ENCODE measurements at places on chromosomes 16 and 17.

- no peak for DNase-seq
Observed at GRCh38 chr16:49644145-49644463, 211.8 kb downstream of the ZNF423 start.

- peak; percentile 33 for DNase-seq
Observed at GRCh38 chr17:63140255-63140654, 174.2 kb downstream of the TANC2 start.

DNA sequence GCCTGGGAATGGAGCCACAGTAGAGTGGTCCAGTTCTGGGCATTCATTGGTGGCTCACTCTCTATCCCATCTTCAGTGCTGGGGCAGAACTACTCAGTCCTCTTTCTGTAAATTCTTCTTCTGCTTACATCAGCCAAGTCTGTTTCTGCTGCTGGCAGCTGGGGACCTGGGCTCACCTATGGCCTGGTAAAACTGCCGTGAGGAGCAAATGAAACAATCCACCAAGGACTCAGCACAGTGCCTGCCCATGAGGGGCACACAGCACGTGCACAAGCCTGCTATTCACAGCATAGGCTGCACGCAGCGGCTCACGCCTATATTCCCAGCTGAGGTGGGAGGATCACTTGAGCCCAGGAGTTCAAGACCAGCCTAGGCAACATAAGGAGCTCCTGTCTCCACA, 30.9 kb upstream of the SNN start:
- no peak for DNase-seq

DNA sequence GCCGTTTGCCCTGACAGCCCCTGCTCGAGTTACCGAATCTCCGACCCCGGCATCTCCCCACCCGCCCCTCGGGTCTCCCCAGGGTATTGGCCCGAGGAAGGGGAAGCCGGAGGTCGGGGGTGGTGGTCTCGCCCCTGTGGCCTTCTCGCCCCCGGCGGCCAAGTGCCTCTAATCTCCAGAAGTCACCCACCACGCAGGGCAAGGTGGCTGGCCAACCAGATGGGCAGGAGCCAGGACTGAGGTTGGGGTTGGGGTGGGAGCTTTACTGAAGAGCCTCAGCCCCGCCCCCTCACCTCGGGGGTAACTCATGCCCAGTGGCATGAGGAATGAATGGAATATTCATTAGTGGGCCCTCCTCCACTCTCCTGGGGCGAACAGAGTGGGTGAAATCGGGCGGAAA, 637 bp downstream of the DHRS11 start:
- no peak for DNase-seq

- DNase-seq = no peak
Observed at GRCh38 chr16:70391881-70392481, 45.3 kb downstream of the DDX19A start.

DNA sequence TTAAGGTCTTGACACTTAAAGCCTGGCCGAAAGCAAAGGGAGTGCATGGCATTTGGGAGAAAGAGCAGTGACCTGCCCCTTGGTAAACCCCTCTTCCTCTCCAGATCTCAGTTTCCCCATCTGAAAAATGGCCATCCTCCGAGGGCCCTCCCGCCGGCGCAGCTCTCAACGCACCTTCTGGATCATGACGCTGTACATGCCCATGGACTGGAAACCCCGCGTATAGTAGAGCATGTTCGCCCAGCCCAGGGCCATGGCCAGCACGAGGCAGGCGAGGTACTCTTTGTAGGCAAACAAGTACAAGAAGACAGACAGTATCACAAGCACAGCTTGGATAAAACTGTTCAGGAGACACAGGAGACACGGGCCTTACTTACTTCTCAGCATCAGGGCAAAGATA, 33.6 kb downstream of the TRPV3 start:
- no peak for DNase-seq

DNA sequence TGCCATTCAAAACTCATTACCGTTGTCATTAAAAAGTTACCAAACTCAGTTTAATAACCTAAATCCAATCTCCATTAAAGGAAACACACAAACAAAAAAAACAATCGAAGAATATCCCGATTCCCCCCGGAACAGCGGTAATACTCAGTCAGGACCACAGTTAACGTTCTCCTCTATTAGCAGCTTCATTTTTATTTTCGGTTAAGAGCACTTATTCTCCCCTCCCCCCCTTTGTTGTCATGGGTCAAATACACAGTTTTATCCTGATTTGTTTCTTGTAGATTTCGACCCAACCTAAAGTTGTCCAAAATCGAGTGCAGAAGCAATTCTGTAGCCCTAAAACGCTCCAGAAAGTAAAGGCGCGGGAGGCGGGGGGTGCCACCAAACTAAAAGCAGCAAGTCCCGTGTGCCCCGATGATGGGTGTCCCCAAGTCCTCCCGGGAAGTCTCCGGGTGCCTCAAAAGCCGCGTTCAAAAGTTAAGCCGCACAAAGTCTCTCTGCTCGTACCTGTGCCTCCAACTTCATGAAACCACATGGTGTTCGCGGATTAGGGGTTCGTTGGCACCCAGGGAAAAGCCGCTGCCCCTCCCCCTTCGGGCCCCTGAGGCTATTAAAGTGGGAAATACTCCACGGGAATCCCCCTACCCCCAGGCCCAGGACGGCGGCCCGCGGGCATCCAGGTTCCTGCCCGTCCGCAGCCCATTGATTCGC, 996 bp downstream of the SUMO2 start:
- peak; percentile 61 for DNase-seq

GRCh38 chr17:47831934-47832327, 461 bp downstream of the LRRC46 start:
- DNase-seq = no peak

DNA sequence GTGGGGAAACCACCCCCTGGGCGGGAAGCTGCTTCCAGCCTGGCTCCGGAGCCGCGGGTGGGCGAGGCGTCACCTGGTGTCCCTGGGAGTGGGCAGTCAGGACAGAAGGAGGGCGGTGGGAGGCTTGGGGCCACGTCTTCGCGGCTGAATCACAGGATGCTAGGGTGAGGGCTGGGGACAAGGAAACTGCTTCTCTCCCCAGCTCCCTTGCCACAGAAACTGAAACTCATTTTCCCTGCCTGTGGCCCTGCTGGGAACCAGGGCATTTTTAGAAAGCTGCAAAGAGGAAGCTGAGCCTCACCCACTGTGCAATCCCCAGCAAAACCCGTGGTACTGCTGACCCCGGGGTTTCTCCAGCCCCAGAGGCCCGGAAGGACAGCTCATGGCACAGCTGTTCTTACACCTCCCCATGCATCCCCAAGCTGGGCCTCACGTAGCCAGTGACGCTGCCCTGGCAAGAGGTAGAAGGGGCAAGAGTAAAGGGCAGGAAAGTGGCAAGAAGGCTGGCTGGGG, 8.2 kb downstream of the RHBDF2 start:
- peak; percentile 63 for DNase-seq

GRCh38 chr16:77574867-77575624, 140.2 kb upstream of the ADAMTS18 start:
- no peak for DNase-seq

DNA sequence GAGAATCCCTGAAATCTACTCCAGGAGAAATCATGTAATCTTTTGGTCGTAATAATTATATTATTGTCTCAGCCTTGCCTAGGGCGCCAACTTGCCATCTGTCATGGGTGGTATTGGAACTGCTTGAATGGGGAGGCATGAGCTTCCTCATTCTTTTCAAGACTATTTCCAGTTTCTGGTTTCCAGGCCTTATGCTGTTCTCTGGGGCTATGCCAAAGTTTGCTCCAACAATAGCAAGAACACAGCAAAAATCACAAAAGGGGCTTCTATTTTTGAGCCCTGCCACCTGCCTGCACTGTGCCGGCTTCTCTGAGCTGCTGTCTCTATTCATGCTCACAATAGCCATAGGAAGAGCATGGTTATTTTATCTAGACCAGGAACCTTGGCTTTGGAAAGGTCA, 111.7 kb downstream of the SPECC1 start:
- no peak for DNase-seq

DNA sequence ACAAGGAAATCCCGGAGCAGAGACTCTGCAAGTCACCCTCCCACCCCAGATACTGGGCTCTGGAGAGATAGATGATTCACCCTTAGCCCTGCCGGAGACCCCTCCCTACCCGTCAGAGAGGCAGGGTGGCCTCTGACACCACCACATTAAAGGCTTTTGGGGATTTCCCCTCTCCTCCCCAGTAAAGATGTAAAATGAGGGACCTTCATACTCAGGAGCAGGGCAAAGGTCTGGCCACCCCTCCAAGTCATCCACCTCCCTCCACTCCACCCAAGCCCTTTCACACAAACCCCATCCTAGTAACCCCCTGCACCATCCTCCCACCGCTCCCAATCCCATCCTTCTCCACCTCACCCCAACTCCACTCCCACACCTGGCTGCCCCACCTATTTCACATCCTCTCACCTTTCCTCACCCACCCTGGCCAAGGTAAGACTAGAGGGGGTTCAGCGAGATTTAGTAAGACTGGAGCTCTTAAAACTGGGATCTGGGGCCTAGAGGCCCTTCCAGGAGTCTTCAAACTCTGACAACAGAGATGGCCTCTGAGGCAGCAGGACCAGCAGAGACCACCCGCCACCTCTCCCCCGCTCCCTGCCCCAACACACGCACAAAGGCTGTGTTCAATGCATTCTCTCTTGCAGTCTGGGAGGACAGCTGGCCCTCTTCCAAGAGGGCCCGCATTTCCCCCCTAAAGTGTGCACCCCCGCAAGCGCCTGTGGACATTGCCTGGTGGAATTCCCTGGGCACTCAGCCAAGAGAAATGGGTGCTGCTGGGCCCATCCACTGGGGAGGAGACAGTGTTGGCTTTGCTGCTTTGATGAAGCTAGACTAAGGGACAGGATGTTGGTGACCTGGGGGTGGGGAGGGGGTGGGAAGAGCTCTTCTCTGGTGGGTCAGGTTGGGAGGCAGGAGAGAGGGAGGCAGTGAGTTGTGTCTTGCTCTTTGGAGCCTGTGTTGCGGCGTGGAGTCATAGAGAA, 1.1 kb downstream of the ABAT start:
- no peak for DNase-seq

DNA sequence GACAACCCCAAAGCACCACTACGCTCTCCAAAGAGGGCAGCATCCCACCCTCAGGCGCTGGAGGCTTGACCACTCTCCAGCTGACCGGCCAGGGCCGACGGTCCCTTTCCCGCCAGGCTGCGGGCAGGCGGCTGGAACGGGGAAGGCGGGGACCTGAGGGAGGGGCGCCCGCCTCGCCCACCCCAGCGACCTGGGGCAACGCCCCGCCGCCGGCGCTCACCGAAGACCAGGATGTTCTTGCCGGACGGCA, 431 bp downstream of the DYNC1LI2 start:
- no peak for DNase-seq

DNA sequence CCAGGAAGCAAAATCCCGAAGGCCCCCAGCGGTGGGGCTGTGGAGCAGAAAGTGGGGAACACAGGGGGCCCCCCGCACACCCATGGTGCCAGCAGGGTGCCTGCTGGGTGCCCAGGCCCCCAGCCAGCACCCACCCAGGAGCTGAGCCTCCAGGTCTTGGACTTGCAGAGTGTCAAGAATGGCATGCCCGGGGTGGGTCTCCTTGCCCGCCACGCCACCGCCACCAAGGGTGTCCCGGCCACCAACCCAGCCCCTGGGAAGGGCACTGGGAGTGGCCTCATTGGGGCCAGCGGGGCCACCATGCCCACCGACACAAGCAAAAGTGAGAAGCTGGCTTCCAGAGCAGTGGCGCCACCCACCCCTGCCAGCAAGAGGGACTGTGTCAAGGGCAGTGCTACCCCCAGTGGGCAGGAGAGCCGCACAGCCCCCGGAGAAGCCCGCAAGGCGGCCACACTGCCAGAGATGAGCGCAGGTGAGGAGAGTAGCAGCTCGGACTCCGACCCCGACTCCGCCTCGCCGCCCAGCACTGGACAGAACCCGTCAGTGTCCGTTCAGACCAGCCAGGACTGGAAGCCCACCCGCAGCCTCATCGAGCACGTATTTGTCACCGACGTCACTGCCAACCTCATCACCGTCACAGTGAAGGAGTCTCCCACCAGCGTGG, 6.5 kb downstream of the CBX2 start:
- DNase-seq = no peak
